ENCODE measurements at places on chromosomes 7 and 10. TPM values are rescaled to one million over a fixed set of nuclear protein-coding genes. Genes with fewer than 3 reads are reported as not detected.

TMEM229A gene
- total RNA-seq = 0.42 TPM

PNLIPRP2 gene
- not detected for total RNA-seq

NCOA4 gene
- total RNA-seq = 111 TPM

PPP1R3A gene
- total RNA-seq = not detected

NEUROD6 gene
- not detected for total RNA-seq

NPY4R2 gene
- total RNA-seq = not detected

NUTM2D gene
- 1.4 TPM for total RNA-seq

PLEKHS1 gene
- total RNA-seq = not detected

GDF2 gene
- total RNA-seq = not detected

NXPH1 gene
- 0.37 TPM for total RNA-seq

DNA sequence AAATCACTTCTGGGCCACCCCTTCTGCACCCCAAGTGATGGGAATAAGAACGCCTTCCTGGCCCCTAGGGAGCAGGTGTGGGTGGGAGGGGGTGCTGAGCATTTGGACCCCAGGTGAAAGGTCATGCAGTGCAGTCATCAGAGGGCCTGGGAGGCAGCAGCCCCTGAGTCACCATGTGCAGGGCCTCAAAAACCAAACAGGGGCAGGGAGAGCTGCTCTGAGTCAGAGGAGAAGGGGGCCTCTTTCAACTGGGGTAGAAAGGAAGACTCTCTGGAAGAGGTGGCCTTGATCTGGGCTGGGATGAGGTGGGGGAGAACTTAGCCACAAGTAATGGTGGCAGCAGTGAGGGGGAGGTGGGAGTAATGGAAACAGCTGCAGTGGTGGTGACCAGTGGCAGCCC is 164.3 kb downstream of the BUB3 start:
- no peak for DNase-seq

- no peak for DNase-seq
Observed at GRCh38 chr10:103225939-103226338, 19.7 kb upstream of the RPEL1 start.

DNA sequence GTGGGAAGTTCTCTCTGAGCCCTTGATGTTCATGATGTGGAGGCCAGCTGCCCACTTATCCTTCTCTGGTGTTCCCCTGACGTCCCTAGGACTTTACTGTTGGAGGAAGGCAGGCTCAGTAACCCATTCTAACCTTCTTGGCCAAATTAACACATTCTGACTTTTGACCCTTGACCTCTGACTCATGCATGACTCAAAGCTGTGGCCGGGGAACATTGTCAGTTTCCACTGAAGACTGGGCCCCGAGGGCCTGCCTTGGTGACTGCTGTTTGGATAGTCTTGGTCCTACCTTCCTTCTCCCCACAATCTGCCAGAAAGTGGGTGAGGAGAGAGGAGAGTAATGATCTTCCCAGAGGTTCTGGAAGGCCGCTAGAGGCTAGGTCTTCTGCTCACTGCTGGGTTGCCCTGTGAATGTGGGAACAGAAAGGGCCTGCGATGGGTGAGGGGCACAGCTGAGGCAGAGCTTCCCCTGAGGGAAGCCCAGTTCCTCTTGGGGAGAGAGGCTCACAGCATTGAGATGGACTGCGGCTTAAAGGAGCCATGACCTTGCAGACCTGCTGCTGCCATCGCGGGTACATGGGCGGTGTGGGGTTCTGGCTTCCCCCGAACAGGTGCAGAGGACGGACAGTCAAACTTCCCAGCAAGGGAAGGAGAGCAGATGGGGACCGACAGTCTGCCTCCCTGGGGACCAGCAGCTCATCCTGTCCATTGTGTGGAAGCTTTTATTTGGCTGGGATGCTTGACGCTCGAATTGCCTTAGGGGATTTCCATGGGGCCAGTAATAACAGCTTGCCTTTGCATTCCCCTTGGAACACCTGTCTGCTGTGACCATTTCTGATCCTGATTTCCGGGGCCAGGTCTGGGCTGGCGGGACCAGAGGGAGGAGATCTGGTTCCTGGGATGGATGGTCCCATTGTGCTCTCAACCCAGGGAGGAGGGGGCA is 43.8 kb downstream of the ADAMTS14 start:
- peak; percentile 68 for DNase-seq

- no peak for DNase-seq
Observed at GRCh38 chr10:44413416-44413815, 28.5 kb upstream of the CXCL12 start.

GRCh38 chr10:77117501-77117900 is 520.1 kb downstream of the KCNMA1 start:
- DNase-seq = no peak

- DNase-seq = no peak
Observed at GRCh38 chr7:63080831-63081230, 917.8 kb upstream of the ZNF722 start.

- DNase-seq = no peak
Observed at GRCh38 chr10:126671402-126671975, 996 bp upstream of the C10orf90 start.

DNA sequence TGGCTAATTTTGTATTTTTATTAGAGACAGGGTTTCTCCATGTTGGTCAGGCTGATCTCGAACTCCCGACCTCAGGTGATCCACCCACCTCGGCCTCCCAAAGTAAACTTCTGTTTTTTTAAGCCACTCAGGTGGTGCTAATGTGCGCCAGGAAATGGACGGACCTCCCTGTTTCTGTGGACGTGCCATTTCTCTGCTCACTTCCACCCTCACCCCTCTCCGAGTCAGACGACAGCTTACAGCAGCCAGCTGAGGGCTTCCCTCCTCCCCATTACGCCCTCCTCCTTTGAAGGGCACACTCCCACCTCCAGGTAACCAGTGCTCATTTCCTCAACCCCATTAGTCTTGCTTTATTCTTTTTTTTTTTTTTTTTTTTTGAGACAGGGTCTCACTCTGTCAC is 41.7 kb upstream of the EZH2 start:
- no peak for DNase-seq

- no peak for DNase-seq
Observed at GRCh38 chr7:119640861-119641260, 632.1 kb upstream of the KCND2 start.
